ENCODE measurements at places on chromosomes 3 and 15.

DNA sequence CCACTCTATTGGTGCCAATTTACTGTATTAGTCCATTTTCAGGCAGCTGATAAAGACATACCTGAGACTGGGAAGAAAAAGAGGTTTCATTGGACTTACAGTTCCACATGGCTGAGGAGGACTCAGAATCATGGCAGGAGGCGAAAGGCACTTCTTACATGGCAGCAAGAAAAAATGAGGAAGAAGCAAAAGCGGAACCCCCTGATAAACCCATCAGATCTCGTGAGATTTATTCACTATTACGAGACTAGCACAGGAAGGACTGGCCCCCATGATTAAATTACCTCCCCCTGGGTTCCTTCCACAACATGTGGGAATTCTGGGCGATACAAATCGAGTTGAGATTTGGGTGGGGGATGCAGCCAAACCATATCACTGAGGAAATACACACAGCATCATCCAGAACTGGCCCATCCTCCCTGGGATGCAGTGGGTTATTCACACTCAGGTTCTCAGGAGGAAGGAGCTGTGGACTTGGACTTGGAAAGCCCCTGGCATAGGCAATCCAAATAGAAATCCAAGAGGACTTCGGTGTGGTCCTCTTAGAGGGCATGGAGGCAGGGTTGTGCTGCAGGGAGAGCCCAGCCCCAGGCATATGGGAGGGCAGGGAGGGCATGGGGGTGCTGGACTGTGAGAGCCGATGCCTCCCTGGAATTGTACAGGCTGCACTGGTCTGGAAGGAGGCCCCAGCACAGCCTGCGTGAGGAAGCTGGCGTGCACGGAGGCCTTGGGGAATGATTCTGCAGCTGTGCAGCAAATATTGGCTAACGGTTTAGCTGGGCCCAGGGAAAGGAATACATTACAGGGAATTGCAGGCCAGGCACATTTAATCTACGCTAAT is 62.9 kb downstream of the EFCAB12 start:
- DNase-seq, result no peak

DNA sequence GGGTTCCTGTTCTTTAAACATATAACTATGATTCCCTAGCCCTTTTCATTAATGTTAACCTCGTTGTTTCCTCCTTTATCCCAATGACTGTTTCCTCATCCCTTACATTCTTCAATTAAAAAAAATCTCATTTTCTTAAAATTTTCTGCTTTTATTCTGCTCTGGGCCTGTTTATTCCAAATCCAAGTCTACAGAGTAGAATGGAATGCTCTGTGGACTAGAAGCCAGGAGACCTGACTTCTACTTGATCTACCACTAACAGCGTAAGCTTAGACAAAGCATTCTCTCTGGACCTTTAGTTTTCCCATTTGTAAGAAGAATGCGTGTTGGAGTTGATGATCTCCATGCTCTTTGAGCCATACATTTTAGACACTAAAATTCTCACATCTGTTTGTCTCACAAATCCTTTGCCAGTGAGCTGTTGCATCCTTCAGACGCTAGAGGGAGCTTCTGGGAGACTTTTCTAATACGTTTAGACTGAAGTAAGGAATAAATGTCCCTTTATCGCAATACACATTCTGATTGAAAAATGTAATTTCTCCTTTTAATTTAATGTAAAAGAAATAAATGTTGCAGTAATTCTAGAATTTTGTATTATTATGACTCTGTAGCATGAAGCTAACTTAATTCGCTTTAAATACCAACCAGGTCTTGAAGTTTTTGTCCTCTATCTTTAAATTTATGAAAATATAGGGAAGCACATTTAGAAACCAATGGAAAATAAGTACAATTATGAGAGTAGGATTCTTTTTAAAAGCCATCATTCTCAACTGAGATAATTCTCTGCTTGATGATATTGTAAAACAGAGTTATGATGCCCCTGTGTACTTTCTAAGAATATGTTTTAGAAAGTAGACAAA is 21.7 kb upstream of the GMNC start:
- DNase-seq, result no peak

- no peak for DNase-seq
Observed at GRCh38 chr3:42072831-42073301, 18.3 kb upstream of the TRAK1 start.

DNA sequence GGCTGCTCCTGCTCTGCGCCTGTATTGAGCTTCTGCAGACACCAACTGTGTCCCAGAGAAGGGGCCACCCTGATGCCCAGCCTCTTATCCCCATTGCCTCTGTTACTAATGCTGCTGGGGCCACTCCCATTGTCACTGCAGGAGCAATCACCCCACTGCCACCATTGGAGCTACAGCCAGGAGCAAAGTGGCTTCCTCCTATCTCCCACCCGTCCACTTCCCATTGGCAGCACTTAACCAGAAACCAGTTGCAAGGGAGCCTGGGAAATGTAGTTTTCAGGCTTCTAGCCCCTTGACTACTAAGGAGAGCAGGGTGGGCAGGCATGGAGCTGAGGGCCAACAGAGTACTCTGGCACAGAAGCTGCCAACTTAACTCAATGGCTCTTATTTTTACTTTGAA is 55.9 kb upstream of the KLF13 start:
- DNase-seq, result no peak

GRCh38 chr3:195895078-195895860 is 13.1 kb downstream of the TNK2 start:
- no peak for DNase-seq

DNA sequence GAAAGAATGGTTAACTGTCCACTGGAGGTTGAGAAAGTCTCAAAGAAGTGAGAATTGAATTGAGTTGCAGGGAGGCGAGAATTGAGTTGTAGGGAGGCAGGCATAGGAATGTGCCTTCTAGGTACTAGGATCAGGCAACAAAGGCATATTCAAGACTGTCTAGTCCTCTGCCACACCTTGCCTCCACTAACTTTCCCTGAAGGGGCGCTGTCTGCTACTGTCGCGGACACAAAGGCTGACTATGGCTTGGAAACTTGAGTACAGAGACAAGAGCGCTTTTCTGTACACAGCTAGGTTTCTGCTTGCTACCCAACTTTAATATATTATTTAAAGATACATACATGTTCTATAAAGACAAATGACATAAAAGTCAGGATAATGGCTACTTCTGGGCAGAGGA is 10.4 kb upstream of the FBXL22 start:
- no peak for DNase-seq

- DNase-seq, result no peak
Observed at GRCh38 chr3:160779040-160779439, 23.0 kb downstream of the PPM1L start.

DNA sequence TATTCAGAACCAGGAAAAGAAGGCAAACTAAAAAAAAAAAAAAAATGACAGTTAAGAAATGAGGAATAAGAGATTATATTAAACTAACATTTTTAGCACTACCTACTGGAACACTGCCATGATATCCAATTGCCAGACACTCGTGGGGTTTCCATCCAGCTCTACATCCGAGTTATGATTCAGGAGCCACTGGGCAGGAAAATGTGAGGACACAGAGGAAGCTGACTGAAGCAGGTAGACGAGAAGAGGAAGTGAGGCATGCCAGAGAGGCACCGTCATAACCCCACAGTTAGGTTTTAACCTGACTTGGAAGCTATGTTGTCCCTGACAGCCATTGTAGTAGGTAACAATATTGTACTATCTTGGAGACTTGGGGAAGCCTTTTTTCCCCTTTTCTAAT is 495.0 kb downstream of the NLGN1 start:
- DNase-seq, result no peak

- DNase-seq, result no peak
Observed at GRCh38 chr3:104018541-104018940, 1348.2 kb upstream of the ALCAM start.

GRCh38 chr3:118059096-118059495 is 975.5 kb downstream of the IGSF11 start:
- no peak for DNase-seq

DNA sequence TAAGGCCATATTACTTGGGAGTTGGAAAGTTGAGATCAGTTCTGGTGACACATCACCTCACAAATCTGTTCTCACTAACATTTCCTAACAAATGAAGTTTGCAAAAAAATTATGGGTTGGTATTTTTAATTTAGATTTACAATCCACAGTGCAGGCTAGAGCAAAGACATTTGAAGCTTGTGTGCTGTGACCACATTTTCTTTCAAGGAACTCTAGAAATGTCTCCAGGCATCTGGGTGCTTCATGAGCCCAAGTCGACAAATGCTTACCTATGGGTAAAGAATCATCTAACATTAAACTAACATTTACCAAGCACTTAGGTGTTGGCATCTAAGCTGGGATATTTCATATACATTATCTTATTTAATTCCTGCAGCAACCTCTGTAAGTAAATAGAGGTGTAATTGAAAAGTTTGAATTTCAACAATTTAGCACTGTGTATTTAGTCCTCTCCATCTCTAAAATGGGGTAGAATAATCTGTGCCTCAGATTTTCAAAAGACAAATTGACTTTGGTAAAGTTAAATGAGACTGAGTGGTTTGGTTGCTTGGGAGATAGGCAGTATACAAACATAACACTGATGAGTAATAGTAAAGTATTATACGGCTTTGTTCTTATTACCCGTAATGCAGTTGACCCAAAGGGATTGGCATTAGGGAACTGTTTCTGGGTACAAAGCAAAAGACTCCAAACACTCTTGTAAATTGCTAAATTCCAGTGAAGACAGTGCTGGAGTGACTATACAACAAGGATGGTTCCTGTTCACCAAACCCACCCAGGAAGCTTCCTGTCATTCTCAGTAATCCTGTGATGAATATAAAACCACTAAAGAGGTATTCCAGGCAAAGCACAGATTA is 162.5 kb downstream of the TPRG1 start:
- DNase-seq, result peak; percentile 73

- no peak for DNase-seq
Observed at GRCh38 chr3:188899881-188900280, 271.9 kb upstream of the TPRG1 start.

GRCh38 chr3:53881691-53882593 is at the start of gene ACTR8:
Gene ACTR8, minus strand, starts transcription at chr3:53882152. Its CDS starts 51 bp downstream, at chr3:53882101.
- no peak for DNase-seq

DNA sequence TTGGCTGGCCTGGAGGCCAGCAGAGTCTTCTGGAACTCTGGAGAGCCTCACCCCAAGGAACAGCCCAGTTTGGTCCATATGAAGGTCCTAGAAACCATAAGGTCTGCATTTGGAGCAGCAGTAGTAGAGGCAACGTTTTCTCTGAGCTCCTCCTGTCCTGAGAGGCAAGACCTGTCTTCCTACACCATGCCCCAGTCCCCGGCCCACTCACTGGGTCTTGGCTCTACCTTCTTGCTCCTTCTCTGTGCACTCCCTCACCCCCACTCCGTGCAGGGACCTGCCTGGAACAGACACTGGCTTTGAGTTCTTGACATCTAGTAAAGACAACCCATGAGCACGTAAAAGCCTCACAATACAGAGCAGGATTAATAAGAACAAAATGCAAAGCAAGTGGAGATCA is 76.6 kb downstream of the CHRD start:
- DNase-seq, result no peak

DNA sequence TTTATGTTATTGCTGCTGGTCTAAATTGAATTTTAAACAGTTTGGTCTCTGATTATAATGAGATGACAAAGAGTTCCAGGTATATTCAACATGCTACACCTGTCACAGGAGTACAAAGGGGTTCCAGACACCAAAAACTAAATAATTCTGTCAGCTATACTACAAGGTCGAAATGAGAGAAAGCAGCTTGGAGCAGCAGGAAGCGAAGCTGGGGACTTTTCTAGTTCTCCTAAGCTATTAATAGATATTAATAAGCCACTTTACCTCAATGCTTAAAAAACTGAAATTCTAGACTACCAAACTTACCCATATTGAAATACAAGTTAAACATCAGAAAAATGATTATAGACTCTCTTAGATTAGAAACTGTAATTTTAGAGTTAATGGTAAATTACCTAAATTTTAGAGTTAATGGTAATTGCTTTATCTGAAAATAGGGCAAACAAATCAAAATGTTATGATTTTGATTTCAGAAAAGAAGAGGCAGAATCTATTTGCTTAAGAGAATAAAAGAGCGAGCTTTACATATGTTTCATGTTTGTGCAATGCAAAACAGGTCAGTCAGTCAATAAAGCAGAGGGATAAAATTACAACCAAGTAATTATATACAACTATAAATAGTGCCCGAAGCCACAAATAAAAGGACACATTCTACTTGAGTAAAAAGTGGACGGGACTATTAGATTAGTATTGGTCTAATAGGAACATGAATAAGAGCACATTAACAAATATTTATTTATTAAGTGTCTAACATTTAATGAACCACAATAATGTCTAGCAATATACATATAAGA is 16.8 kb downstream of the HSPBAP1 start:
- DNase-seq, result no peak

DNA sequence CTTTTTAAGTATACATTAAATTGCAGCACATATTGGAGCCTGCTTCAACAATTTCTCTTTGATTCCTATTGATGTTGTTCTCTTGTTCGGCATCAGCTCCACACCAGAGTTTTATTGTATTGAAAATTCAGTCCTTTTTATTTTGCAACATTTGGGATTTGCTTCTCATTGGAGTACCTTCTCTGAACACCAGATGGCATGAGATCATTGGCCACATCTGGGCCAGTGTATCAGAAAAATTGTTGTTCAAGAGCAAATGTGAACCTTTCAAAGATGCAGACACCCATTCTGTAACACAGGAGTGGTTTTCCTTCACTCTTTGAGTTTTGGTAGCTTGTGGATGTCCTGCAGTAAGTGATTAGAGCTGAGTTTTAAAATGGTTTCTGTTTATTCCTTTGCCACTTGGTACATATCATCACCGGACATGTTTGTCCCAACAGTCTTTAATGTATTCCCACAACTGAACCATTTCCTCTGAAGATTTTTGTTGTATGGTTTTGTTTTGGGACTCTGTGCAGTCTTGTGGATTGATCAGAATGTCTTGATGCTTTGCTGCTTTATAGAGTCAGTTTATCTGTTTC is 96.1 kb downstream of the MCTP2 start:
- no peak for DNase-seq

DNA sequence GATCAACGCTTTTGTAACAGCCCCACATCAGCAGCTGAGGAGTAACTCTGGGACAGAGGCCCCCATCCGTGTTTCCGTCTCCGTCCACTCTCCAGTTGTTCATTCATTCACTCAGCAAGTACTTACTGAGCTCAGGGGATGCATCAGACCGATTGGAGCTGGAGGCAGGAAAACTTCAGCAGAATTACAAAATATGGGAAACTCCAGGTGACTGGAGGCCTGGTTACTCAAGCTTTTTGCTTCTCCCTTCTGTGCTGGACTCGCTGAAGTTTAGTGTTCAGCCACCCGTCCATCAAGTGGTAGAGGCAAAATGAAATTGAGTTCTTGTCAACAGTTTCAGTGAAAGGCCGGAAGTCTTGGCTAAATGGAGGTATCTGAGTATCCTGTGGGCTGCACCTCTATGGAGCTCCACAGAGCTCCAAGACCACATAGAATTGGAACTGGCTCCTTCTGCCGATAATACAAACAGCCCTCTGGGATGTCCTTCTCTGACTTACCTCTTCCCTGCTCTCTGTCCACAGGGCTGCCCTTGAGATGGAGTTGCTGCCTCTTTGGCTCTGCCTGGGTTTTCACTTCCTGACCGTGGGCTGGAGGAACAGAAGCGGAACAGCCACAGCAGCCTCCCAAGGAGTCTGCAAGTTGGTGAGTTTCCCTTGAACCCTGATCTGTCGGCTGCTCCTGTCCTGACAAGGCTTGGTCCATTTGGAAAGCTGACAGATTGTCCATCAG is 14.7 kb downstream of the NRROS start:
- no peak for DNase-seq

GRCh38 chr3:32278714-32279113 is 40.2 kb downstream of the CMTM8 start:
- DNase-seq, result no peak

Measured in NCI-H1436 treated with DMSO at 0.1 percent for 48 hours (cell line).